Stimulated activated CD4-positive, alpha-beta T cell treated with anti-CD3 and anti-CD28 coated beads, Interleukin-15, amount 100 ng/mL, for 1 hour (primary cell): ENCODE measurements at places on chromosomes 4 and X.

GRCh38 chr4:41590591-41590990, 52.6 kb downstream of the LIMCH1 start:
- DNase-seq: no peak

DNA sequence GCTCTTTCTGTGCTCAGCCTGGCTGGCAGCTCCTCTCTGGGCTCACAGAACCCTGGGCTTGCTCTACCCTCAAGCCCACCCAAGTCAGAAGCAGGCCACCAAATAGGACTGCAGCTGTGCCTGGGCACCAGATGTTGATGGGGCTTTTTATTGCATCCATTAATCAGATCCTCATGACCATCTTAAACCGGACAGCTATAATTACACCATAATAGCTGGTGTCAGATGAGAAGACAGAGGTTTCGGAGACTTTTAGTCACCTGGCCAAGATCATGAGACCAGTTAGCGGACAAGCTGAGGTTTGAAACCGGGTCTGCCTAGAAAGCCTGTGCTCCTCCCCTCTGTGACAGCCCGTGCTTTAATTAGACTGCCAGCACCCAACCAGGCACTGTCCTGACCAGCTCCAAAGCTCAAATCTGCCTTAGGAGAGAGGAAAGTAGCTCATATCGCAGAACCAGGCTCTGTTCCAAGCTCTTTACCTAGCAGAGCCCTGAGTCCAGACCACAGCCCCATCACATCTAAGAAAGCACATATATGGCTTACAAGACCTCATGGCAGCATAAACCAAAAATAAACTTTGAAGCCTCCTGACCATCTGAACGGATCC, 88.9 kb downstream of the JAKMIP1 start:
- DNase-seq: no peak

DNA sequence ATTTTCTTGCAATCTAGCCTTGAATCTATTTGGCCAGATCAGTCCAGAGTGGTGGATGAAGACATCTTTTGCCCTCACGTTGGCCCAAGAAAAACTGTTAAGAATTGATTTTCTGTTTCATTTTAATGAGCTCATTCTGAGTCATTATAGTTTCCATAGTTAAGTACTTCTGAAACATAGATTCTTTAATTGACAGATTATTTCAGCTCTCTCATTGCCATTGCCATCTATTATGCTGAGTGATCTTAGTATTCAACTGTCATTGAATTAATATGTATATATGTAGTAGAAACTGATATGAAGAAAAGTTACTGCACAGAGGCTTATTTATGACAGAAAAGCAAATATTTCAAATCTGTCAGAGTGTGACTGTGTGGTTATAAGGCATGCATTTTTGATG, 45.5 kb upstream of the PPP1R2C start:
- no peak for DNase-seq

DNA sequence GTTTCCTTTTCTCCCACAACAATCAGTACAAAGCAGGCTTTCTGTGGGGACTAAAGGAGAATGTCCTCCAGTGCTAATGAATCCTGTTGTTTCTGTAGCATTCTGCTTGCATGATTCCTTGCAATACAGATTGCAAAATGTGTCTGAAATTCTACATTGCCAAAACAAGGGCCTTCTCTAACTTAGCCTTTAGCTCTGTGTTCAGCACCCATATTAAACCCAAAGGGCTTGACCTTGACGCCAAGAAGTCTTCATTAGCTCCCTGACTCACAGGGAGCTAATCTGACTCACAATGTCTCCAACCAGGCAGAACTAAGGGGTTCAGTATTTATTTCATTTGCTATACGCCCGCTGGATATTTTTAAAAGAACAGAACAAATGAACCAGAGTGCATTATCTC, 241.4 kb upstream of the CLNK start:
- no peak for DNase-seq

GRCh38 chrX:8139716-8140115, 31.4 kb downstream of the VCX2 start:
- no peak for DNase-seq

GRCh38 chrX:64427281-64427680, 32.0 kb upstream of the MTMR8 start:
- DNase-seq: no peak

- DNase-seq: no peak
Measured at GRCh38 chrX:13013363-13014110, 30.9 kb downstream of the FAM9C start.

- DNase-seq: no peak
Measured at GRCh38 chr4:39043861-39044363, 11.7 kb upstream of the TMEM156 start.

- DNase-seq: no peak
Measured at GRCh38 chrX:37302569-37302968, 46.6 kb upstream of the PRRG1 start.

DNA sequence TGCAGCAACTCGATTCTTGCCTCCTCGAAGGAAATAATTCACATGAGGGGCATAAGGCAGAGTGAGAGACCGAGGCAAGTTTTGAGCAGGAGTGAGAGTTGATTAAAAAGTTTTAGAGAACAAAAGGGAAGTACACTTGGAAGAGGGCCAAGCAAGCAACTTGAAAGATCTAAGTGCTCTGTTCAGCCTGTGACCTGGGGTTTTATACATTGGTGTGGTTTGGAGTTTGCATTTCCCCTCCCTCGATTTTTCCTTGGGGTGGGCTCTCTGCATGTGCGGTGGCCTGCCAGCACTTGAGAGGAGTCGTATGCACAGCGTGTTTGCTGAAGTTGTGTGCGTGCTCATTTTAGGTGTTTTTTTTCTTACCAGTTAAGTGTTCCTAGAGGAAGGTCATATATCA, 356.4 kb downstream of the KLHL4 start:
- no peak for DNase-seq

DNA sequence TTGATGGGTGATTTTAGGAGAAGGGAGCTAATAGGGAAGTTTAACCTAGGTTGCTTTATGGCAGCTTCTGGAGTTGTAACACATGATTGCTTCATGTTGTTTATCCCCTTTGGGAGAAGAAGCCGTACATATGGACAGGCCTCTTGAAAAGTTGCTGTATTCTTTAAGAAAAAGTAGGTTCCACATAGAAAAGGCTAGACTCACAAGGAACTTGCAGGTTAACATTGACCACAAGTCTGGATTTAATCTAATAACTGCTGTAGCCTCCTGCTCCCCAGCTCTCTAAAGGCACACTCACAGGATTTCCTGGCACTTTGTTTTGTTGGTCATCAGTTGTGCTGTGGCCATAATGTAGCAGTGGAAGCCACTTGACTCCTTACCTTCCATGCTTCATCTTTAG, 19.7 kb downstream of the FNIP2 start:
- DNase-seq: no peak

- no peak for DNase-seq
Measured at GRCh38 chr4:33649015-33649414, 2595.3 kb downstream of the ARAP2 start.

DNA sequence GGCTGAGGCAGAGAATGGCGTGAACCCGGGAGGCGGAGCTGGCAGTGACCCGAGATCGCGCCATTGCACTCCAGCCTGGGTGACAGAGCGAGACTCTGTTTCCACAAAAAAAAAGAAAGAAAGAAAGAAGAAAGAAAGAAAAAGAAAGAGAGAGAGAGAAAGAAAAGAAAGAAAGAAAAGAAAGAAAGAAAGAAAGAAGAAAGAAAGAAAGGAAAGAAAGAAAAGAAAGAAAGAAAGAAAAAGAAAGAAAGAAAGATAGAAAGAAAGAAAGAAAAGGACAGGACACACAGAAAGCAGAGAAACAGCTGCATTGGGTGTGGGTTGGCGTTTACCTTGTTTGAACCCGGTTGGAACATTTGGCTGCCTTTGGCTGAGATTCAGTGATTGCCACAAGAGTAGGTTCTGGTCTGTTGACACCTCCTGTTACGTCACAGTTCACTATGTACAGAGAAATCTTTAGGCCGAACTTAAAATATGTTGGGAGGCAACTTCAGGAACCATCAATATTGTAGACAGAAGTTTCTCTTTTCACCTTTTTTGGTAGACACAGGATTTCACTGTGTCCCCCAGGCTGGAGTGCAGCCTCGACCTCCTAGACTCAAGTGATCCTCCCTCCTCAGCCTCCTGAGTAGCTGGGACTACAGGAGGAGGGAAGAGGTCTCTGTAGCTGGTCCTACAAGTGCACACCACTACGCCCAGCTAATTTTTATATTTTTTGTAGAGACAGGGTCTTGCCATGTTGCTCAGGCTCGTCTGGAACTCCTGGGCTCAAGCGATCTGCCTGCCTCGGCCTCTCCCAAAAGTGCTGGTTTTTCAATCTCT, 16.3 kb upstream of the PLCXD1 start:
- DNase-seq: no peak

DNA sequence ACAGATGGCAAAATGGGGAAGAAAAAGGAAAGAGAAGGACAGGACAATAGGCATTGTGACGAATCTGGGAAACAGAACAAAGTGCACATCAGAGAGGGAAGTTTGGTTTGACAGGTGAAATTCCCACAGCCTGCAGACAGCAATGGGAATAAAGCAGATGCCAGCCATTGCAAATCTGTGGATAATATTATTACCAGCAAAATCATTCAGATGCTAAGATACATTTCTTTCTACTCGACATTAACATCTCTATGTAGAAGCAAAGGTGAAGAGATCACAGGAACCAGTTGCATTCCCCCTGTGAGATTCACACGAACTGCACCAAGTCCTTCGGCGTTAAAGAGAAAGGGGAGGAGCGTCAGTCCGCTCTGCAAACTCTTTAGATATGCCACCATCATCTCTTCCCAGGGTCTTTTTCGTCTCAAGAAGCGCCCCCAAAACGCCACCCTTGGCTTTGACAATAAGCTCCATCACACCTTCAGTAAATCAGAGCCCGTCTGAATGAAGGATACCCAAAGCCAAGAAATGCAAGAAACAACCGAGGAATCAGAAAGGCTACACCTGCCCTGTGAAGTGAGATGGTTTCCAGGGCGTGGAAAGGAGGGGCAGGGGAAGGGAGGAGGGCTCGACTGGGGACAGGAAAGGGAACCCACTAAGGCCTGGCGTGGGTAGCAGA, 1.9 kb downstream of the NEUROG2 start:
- DNase-seq: no peak

GRCh38 chrX:71532078-71532752, 689 bp upstream of the OGT start:
- no peak for DNase-seq

DNA sequence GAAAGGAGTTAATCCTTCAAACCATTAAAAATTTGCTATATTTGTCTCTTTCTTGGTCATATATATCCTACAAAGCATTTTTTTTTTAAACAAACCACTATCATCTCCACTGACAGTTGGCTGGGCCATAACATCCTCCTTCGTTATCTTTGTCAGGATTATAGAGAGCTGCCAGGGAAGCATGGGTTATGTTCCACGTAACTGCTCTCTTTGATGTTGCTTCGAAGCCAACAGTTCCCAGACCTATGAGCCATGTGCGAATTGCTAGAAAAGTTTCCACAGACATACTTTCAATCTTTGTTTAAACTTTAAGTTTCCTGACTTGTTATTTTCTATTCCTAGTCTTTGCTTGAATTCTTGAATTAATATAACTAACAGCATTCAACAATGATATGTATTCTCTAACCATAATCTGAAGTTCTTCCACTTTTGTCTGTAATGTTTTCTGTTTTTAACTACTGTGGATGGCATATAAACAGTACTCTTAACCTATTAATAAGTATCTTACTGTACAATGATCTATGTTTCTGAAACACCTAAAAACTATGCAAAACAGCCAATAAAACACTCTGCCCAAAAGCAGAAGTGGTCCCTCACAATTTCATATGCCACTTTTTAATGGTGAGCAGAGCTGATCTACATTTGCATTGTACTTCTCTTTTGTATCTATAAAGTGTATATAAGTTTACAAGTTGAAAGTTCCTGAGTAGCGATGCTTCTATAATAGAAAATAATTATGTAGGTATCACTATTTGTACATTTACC, 37.9 kb downstream of the EREG start:
- DNase-seq: no peak

GRCh38 chr4:54898056-54898562, 227.3 kb downstream of the KDR start:
- DNase-seq: no peak

DNA sequence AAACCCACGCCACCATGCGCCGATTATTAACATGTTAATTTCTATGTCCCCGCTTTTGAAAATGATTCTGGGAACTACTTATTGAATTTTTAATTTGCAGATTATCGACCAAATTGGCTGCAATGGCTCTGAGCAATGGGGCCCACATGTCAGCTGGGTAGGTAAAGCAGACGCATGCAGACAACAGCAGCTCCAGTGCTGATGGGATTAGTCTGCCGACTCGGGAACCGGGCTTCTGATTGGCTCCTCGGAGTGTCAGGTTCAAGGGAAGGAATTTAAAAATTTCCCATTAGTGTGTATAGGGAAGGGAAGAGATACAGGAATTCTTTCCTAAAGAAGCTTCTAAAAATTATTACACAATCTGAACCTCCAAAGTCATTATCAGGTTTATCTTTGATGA, 77.4 kb upstream of the PPARGC1A start:
- no peak for DNase-seq

DNA sequence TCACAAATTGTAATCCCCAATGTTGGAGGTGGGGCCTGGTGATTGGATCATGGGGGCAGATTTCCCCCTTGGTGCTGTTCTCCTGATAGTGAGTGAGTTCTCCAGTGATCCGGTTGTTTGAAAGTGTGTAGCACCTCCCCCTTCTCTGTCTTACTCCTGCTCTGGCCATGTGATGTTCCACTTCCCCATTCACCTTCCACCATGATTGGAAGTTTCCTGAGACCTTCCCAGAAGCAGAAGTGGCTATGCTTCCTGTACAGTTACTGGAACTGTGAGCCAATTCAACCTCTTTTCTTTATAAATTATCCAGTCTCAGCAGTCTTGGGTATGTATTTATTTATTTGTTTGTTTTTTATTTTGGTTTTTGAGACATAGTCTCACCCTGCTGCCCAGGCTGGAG, 143.2 kb downstream of the CPE start:
- DNase-seq: no peak

GRCh38 chrX:105999294-105999693, 39.2 kb downstream of the SERPINA7 start:
- no peak for DNase-seq

DNA sequence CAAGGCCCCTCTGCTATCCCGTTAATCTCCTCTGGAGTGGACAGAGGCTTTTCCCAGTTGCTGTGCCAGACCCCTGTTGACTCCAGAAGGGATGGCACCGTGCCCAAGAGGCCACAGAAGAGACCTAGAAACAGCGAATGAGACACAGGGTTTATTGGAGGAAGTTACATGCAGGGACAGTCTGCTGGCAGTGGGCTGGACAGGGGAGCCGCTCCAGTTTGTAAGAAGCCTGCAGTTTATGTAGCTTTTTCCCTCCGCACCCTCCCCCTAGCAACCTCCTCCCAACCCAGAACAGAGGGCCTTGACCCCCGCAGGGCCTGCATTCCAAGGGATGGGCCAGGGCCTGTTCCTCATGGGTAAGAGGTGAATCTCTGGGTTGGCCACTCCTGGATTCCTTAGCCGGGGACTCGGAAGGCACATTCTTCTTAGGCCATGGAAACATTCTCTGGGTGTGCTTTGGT, 216.8 kb upstream of the PSAPL1 start:
- no peak for DNase-seq
